ENCODE measurements at places on chromosomes 13 and 19.

DNA sequence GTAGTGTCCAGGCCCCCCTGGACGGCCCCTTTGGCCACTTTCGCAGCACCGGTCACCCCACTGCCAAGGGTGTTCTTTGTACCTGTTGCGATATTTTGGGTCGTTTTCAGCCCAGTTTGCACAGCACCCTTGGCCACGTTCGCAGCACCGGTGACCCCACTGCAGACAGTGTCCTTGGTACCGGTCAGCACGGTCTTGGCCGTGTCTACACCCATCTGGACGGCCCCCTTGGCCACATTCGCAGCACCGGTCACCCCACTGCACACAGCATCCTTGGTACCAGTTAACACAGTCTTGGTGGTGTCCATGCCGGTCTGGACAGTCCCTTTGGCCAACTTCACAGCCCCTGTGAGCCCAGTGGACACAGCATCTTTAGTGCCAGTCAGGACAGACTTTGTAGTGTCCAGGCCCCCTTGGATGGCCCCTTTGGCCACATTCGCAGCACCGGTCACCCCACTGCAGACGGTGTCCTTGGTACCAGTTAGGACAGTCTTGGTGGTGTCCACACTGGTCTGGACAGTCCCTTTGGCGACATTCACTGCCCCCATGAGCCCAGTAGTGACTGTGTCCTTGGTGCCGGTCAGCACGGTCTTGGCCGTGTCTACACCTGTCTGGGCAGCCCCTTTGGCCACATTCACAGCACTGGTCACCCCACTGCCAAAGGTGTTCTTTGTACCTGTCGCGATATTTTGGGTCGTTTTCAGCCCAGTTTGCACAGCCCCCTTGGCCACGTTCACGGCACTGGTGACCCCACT is 6.8 kb downstream of the PLIN4 start:
- no peak for DNase-seq

GRCh38 chr13:50011461-50011860 is 3.8 kb upstream of the KCNRG start:
- no peak for DNase-seq

GRCh38 chr13:108070491-108070890 is 144.8 kb downstream of the LIG4 start:
- no peak for DNase-seq

GRCh38 chr19:343941-344624 is 513 bp downstream of the MIER2 start:
- no peak for DNase-seq

- no peak for DNase-seq
Observed at GRCh38 chr13:109383683-109384082, 402.7 kb downstream of the IRS2 start.

DNA sequence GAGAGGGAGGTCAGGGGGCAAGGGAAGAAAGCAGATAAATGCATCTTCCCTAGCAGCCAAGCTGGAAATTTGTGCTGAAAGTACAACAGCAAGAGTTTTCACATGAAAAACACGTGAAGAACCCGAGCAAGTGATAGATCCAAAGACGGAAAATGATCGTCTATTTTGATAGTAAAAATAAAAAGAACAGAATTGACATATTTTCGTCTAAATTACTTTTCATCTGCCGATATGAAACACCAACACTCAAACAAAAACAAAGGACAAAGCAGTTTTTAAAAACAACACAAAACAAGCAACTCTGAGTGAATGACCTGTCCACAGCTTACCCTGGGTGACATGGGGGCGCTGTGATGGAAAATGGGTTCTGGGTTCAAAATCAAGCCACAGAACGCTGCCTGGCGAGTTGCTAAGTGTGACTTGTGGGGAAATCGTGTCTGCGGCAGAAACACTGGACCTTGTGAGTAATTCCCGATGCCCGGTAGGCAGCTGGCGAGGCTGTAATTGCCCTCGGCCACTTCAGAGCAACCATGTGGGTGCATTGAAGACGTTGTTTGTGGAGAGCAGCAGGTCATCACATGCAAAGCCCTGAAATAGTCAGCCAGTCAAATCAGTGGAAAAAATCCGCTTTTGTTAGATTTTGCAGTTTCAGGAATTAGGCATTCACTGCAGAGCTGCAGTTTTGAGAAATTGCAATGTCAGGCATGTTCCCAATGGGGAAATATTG is 7.4 kb downstream of the SOX1 start:
- no peak for DNase-seq

Measured in large intestine (tissue), 12 donors.